Activated CD8-positive, alpha-beta T cell treated with anti-CD3 and anti-CD28 coated beads, Interleukin-2, amount 10 ng/mL, durations not matched to agents 7 days and 5 days (primary cell): ENCODE measurements at places on chromosomes 7 and 10. TPM values are rescaled to one million over a fixed set of nuclear protein-coding genes. Genes with fewer than 3 reads are reported as not detected.

DNAJC1 gene
- total RNA-seq, result 21.4 TPM

CNNM1 gene
- 0.23 TPM for total RNA-seq

IFIT1B gene
- not detected for total RNA-seq

CPA2 gene
- not detected for total RNA-seq

NT5C3A gene
- total RNA-seq, result 44.4 TPM

EPHB6 gene
- 7.0 TPM for total RNA-seq

GCK gene
- total RNA-seq, result not detected

FAM25G gene
- total RNA-seq, result not detected

ADRA2A gene
- not detected for total RNA-seq

CTTNBP2 gene
- not detected for total RNA-seq

LIPK gene
- total RNA-seq, result not detected

STEAP1 gene
- total RNA-seq, result not detected

EIF4H gene
- total RNA-seq, result 287 TPM

FKBP6 gene
- not detected for total RNA-seq

GRM8 gene
- not detected for total RNA-seq

CDHR1 gene
- total RNA-seq, result 0.26 TPM

C10orf62 gene
- not detected for total RNA-seq

SEC61G gene
- 123 TPM for total RNA-seq

ATAD1 gene
- total RNA-seq, result 38.9 TPM

LRRN3 gene
- total RNA-seq, result 204 TPM

AKR1C8 gene
- total RNA-seq, result not detected

IRF5 gene
- total RNA-seq, result 8.0 TPM

MYH16 gene
- total RNA-seq, result not detected

GRM3 gene
- not detected for total RNA-seq

CFAP43 gene
- total RNA-seq, result 0.18 TPM

VSTM4 gene
- not detected for total RNA-seq

SRI gene
- total RNA-seq, result 117 TPM

NYAP1 gene
- total RNA-seq, result not detected

ABCB4 gene
- total RNA-seq, result not detected

INHBA gene
- total RNA-seq, result not detected

PRF1 gene
- 265 TPM for total RNA-seq

ZNF92 gene
- 17.3 TPM for total RNA-seq

AP1S1 gene
- 46.2 TPM for total RNA-seq

DNA2 gene
- 51.4 TPM for total RNA-seq

MSMB gene
- not detected for total RNA-seq

TACC2 gene
- total RNA-seq, result not detected

MBL2 gene
- total RNA-seq, result not detected

ZNF853 gene
- total RNA-seq, result 1.0 TPM

CHST3 gene
- not detected for total RNA-seq

GIMAP1 gene
- total RNA-seq, result 20.2 TPM

ABCA13 gene
- total RNA-seq, result 0.45 TPM

CEP41 gene
- 27.6 TPM for total RNA-seq

FAM131B gene
- 2.4 TPM for total RNA-seq
